B cell (primary cell): ENCODE measurements at places on chromosomes 6 and 20. TPM values are rescaled to one million over a fixed set of nuclear protein-coding genes. Genes with fewer than 3 reads are reported as not detected.

- no peak for DNase-seq
Measured at GRCh38 chr20:63127700-63128364, 88.1 kb downstream of the YTHDF1 start.

TBXT gene
- not detected in 2 replicates for total RNA-seq

FNDC1 gene
- not detected in 2 replicates for total RNA-seq

GRCh38 chr20:9498322-9498721, 16.1 kb upstream of the LAMP5 start:
- DNase-seq, result no peak

TUBB2B gene
- not detected in 2 replicates for total RNA-seq

BTN1A1 gene
- total RNA-seq, result 0.53 and 0.74 TPM in 2 replicates

CDSN gene
- total RNA-seq, result not detected in 2 replicates

GRCh38 chr20:11248011-11248409, 574.2 kb upstream of the JAG1 start:
- DNase-seq, result no peak

GRCh38 chr6:156587071-156587470, 190.1 kb upstream of the ARID1B start:
- no peak for DNase-seq

TFAP2D gene
- not detected in 2 replicates for total RNA-seq

DNA sequence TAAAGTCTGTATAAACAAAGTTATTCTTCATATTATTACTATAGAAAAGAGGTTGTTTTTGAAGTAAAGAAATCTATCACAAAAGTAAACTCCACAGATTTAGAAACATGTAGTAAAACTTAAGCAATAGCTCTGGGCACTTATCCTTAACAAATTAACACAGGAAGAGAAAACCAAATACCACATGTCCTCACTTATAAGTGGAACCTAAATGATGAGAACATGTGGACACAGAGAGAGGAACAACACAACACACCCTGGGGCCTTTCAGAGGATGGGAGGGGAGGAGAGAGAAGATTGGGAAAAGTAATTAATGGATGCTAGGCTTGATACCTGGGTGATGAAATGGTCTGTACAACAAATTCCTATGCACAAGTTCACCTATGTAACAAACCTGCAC, 57.2 kb downstream of the C6orf58 start:
- DNase-seq, result no peak

DNA sequence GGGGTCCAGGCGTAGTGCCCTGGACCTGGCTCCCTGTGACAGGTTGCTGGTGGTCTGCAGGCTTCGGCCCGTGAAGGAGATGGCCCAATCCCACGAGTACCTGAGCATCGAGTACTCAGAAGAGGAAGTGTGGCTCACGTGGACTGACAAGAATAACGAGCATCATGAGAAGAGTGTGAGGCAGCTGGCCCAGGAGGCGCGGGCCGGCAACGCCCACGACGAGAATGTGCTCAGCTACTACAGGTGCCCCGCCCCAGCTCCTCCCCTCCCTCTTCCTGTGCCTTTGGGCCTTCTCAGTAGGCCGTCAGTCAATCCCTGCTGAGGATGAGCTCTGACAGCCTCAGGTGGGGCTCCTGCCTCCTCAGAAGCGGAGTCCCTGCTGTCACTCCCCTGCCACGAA, 42.6 kb downstream of the UQCC2 start:
- DNase-seq, result peak; percentile 76

DNA sequence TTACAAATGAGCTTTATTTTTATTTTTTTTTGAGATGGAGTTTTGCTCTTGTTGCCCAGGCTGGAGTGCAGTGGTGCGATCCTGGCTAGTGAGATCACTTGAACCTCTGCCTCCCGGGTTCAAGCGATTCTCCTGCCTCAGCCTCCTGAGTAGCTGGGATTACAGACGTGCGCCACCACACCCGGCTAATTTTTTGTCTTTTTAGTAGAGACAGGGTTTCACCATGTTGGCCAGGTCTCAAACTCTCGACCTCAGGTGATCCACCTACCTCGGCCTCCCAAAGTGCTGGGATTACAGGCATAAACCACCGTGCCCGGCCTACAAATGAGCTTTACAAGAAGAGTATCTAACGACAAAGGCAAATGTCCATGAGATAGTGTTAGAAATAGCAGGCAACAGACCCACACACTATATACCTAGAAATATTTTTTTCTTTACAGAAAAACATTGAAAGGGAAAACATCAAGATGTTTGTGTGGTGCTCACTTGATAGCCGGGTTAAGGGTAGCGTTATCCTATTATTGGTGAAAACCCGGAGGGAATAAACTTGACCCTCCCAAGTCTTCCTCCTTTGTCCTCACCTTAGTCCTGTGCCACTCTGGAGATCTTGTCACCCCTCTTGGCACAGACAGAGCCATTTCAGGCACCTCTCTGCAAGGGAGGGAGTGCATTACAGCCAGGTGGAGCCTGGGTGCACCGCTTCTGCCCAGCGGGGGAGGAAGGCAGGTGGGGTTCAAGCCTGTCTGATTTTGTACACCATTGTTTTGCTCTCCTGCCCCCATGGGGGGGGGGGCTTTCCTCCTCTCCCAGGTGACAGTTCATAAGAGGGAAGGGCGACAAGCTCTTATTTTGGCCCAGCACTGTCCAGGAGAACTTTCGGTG, 21.0 kb upstream of the AVP start:
- no peak for DNase-seq

DNA sequence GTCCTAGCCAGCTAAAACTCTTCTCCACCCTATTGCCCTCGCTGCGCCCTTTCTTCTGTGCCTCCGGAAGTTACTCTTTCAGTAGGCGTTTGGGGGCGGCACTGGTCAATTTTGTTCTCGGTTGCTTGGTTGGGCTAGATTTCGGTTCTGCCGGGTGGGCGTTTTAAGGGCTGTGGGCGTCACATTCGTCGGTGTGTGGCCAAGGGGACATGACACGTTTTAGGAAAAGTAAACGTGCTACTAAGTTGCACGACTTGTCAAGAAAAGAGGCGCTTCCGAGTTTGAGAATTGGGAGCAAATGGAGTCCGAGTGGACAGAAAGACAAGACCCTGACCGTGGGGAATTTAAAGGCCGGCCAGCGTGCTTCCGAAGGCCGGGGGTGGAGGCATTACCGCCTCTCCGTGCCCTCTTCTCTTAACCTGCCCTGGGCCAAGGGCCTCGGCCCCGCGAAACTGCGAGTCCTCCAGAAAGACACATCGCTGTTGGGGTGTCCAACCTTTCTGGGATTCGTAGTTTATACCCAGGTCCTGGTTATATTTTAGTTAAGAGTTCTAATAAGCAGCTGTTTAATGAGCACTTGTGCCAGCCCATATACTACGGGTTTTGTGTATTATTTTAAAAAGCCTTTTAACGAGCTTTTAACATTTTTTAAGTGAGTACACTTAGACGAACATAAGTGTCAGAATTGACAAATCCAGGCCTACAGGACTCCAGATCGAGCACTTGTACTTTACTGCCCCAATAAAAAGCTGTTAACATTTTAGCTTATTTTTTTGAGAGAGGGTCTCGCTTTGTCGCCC, 664 bp upstream of the BAG6 start:
- DNase-seq, result no peak

SOX18 gene
- total RNA-seq, result not detected in 2 replicates

SOBP gene
- total RNA-seq, result 1.3 and 1.5 TPM in 2 replicates
